A549 treated with GW870086 at 1 μM for 4 hours (cell line): ENCODE measurements at places on chromosomes 2 and 18. TPM values are rescaled to one million over a fixed set of nuclear protein-coding genes. Genes with fewer than 3 reads are reported as not detected.

Gene SLC8A1
- 0.23 to 0.39 TPM (median 0.26 TPM) in 5 replicates for total RNA-seq

Gene ATRAID
- total RNA-seq, result 214 to 222 TPM (median 218 TPM) in 5 replicates

Gene CERKL
- 0.13 to 0.51 TPM (median 0.23 TPM) in 5 replicates for total RNA-seq

Gene MAB21L4
- total RNA-seq, result 0.26 to 0.49 TPM (median 0.37 TPM) in 5 replicates

Gene IL37
- total RNA-seq, result not detected in 5 replicates

Gene CLEC4F
- total RNA-seq, result not detected in 5 replicates

Gene MC4R
- not detected in 5 replicates for total RNA-seq

Gene CDH20
- not detected in 5 replicates for total RNA-seq

Gene ADRA2B
- 0.03 to 0.13 TPM (median 0.08 TPM) in 5 replicates for total RNA-seq

Gene NLRC4
- total RNA-seq, result 0.03 to 0.09 TPM (median 0.09 TPM) in 4 of 5 replicates, not detected in the other

Gene NPHP1
- total RNA-seq, result 7.0 to 9.3 TPM (median 8.3 TPM) in 5 replicates

Gene RALB
- total RNA-seq, result 57.9 to 75.3 TPM (median 71.1 TPM) in 5 replicates
